ENCODE measurements at places on chromosomes 6 and 20.

- DNase-seq, result no peak
These were observed 1023.6 kb upstream of the CITED2 start for GRCh38 chr6:140398076-140398475.

GRCh38 chr6:107132330-107132954 is 17.1 kb upstream of the BEND3 start:
- peak; percentile 46 for DNase-seq

- DNase-seq, result no peak
These were observed 43.7 kb downstream of the DAAM2 start for GRCh38 chr6:39835821-39836295.

GRCh38 chr6:52548353-52548713 is 28.5 kb downstream of the TRAM2 start:
- DNase-seq, result no peak

GRCh38 chr20:36199345-36200257 is 36.7 kb upstream of the AAR2 start:
- peak; percentile 53 for DNase-seq

DNA sequence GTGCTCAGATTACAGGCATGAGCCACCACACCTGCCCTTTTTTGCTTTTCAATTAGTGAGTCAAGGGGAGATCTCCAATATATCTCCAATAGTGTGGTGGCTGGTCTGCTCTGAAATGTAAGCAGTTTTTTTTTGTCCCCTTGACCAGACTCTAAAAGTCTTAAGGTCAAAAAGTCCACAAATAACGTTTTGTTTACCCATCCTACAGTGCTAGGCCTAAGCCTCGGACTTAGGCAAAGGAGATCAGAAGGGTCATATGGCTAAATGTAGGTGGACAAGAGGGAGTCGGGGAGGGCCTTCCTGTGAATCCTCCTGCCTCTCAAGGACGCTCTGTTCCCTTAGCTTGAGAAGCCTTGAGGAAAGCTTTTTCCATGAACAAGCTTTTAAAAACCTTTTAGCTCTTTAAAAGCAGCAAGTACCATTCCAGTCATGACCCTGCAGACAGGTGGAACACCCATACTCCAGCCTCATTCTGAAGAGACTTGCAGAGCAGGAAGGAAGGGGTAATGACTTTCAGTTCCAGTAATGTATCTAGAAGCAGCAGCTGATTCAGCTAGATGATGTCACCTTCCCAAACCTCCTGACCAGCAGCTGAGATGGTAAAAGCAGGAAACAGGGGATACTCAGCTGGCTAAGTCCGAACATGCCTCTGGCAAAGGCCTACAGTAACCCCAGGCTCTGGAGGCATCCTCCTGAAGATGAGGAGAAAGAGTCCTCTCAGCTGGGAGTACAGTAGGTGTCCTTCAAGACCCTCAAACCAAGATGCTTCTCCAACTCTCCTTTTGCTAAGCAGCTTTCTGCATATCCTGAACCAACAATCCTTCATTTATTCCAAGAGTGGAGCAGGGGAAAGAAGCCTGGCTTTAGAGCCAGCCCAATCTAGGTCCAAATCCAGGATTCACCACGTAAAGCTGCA is 23.6 kb downstream of the BCL2L1 start:
- peak; percentile 58 for DNase-seq

DNA sequence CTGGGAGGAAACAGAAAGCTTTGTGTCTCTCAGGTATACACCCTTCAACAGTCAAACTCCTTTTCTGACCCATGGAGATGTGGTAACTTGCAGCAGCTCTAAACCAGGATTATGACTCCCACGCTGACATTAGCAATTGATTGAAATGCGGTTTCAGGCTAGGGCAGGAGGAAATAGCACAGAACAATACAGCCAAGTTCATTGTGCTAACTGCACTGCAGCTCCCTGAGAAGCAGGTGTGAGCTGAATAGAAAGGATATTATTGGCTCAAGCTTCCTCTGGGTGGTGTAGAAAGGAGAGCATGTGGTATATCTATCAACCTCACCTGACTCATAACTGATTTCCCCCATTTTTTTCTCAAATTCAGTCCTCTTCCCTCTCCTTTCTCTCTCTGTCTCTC is 612.3 kb upstream of the BTBD3 start:
- DNase-seq, result no peak

DNA sequence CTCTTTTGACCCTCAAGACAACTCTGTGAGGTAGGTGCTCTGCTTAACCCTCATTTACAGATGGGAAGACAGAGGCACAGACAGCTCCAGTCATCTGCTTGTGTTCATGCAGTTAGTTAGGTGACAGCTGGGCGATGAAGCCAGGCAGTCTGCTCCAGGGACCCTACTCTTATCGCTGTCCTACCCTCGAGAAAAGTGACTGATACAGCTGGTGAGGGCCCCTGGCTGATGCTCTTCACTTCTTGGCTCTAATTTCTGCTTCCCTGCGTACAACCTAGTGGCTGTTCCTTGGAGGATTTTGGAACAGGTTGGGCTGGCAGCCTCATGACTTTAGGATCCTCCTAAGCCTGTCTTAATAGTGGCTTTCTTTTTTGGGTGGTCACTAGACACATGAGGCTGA is 9.1 kb upstream of the TJAP1 start:
- no peak for DNase-seq

DNA sequence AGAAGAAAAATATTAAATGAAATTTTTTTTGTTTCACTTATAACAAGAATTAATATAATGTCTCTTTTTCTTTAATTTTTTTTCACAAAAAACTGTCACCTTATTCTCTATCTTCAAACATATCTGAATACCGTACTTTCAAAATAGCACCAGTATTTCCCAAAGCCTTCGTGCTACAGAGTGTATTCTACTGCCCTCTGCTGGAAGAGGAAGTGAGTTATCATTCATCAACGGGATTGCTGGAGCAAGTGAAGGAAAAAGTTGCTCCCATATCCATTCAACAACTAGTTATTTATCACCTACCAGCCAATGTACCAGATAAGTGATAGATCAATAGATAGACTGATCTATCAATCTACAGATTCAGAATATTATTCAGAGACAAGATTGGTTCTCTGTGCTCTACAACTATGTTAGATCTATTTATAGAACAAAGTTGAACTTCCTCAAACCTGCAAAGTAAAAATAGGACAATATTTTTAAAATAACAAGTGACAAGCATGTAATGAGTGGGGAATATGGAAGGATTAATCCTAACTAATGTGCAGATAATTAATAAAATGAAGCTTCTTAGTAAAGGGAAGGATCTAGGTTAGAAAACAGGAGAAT is 26.7 kb upstream of the TFAP2B start:
- DNase-seq, result no peak

- DNase-seq, result no peak
These were observed 10.2 kb upstream of the DEFB113 start for GRCh38 chr6:49979584-49979983.

DNA sequence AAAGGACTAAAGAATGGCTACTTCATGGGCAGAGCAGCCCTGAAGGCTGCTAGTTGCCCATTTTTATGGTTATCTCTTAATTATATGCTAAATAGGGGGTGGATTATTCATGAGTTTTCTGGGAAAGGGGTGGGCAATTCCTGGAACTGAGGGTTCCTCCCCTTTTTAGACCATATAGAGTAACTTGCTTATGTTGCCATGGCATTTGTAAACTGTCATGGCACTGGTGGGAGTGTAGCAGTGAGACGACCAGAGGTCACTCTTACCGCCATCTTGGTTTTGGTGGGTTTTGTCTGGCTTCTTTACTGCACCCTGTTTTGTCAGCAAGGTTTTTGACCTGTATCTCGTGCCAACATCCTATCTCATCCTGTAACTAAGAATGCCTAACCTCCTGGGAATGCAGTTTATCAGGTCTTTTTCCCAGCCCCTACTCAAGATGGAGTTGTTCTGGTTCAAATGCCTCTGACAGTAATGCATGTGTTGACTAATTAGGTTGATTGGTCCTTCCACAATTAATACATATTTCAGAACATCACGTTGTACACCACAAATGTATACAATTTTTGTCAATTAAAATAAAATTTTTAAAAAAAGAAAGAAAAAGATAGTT is 139.5 kb downstream of the PDE7B start:
- no peak for DNase-seq

- no peak for DNase-seq
These were observed 39.5 kb upstream of the SLC22A23 start for GRCh38 chr6:3496395-3496794.

DNA sequence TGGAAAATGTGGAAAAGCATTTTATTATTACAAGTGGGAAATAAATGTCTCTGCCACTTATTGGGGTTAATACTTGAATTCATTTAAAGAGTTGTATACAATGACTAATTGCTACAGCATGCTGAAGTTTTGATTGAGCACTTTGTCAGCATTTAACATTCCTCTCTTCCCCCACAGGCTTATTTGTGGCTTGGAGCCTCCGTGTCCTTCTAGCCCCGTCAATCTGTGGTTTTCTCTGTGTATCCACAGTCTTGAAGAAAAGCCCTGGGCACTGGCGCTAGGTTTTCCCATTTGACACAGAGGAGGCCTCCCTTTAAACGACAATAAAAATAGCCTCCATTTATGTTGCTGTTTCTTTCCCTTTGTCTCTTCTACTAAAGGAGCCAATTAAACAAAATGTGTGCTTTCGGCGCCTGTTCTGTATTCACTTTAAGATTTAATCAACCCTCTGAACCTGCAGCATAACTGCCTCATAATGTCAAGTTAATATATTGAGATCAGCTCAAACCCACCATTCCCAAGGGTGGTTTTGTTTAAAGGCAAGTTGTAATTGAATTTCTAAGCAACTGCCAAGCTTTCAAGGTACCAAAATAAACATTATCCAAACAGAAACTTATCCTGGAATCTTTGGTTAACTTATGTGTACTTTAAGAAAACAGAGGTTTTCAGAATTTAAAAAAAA is 326.6 kb upstream of the RNF24 start:
- peak; percentile 52 for DNase-seq

- DNase-seq, result no peak
These were observed 349.9 kb downstream of the ZFAND3 start for GRCh38 chr6:38169221-38169976.

GRCh38 chr6:149334682-149335160 is 17.2 kb downstream of the TAB2 start:
- DNase-seq, result peak; percentile 68

DNA sequence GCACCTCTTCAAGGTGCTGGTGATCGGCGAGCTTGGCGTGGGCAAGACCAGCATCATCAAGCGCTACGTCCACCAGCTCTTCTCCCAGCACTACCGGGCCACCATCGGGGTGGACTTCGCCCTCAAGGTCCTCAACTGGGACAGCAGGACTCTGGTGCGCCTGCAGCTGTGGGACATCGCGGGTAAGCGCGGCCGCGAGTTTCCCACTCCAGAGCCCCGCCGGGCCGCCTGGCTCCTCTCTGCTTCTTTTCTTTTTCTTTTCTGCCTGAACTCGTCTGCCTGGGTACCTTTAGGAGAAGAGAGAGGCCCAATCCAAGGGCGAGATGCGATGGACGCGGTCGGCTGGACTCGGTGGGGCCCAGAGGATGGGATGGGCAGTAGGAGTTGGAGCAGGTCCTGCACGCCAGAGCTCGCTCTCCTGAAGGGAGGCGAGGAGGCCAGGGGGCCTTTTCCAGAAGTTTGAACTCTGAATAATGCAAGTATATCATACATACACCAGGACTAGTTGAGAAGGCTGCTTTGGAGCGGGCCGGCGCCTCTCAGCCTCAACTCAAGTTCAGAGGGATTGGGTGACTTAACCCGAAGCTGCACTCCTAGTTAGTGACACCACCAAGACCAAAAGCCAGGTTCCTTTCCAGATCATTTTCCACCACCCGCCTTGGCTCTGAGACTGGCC is 445 bp downstream of the RAB32 start:
- DNase-seq, result no peak

- no peak for DNase-seq
These were observed 309.2 kb downstream of the CDH4 start for GRCh38 chr20:61561111-61561830.

DNA sequence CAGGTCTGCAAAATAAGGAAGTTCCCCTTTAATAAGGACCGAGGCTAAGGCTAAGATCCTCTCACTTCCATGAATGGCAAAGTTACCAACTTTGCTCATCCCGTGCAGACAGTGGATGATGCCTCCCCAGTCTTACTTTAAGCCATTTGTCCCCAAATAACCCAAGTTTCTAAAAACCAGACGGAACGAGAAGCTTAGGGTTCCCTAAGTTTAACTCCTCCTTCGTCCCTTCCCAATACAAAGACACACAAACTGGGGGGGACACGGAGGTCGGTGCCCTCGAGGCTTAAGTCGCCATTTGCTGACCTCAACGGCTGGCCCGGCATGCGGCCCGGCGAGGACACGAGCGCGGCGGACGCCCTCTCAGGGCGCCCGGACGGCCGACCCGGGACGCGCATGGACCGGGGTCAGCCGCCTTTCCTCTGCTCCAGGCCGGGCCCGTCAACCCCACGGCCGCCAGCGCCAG is 527 bp downstream of the FBXO30 start:
- DNase-seq, result peak; percentile 25

DNA sequence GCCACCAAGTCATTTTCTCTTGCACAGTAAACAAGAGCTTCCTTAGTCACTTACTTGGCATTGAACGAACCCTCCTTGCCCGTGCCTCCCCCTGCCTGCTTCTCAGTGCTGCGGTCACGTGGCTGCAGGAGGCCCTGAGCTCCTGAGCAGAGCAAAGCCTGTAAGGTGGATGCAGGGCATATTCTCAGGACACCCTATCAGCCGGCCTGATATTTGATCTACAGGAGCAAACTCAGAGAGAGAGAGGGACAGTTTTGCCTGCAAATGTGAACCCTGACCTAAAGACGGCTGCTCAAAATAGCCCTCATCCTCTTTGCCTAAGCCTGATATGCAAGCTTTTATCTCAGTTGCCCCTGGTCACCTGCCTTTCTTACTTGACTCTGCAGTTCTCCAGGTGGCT is 93.0 kb upstream of the POPDC3 start:
- DNase-seq, result peak; percentile 67

GRCh38 chr6:47138046-47138445 is 95.9 kb upstream of the ADGRF1 start:
- DNase-seq, result no peak

- DNase-seq, result no peak
These were observed 833.8 kb upstream of the CITED2 start for GRCh38 chr6:140208286-140208685.

- no peak for DNase-seq
These were observed 20.4 kb downstream of the EPB41L2 start for GRCh38 chr6:131042664-131043063.

DNA sequence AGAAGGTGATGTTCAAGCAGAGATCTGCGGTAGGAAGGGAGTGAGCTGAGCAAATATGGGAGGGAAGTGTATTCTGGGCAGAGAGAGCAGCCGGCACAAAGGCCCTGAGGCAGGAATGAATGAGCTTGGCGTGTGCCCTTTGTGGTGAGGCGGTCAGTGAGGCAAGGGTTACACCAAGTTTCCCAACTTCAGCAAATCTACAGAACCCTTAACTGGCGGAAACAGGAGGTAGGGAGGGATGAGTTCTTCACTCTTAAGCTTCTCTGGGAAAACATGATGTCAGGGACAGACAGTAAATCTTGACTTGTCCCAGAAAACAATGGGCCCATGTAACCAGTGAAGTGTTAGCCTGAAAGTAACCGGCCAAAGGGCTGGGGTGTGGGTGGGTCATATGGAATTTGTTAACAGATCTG is 97.1 kb upstream of the PTPN1 start:
- peak; percentile 91 for DNase-seq

GRCh38 chr6:60891606-60892005 is 1394.4 kb downstream of the KHDRBS2 start:
- DNase-seq, result no peak

- peak; percentile 80 for DNase-seq
These were observed 664.8 kb upstream of the MMS22L start for GRCh38 chr6:97947841-97948240.

- DNase-seq, result no peak
These were observed 676.6 kb downstream of the DHX35 start for GRCh38 chr20:39638731-39639130.

Data from PC-9 (cell line).